ENCODE measurements at places on chromosomes 11 and 22.

DNA sequence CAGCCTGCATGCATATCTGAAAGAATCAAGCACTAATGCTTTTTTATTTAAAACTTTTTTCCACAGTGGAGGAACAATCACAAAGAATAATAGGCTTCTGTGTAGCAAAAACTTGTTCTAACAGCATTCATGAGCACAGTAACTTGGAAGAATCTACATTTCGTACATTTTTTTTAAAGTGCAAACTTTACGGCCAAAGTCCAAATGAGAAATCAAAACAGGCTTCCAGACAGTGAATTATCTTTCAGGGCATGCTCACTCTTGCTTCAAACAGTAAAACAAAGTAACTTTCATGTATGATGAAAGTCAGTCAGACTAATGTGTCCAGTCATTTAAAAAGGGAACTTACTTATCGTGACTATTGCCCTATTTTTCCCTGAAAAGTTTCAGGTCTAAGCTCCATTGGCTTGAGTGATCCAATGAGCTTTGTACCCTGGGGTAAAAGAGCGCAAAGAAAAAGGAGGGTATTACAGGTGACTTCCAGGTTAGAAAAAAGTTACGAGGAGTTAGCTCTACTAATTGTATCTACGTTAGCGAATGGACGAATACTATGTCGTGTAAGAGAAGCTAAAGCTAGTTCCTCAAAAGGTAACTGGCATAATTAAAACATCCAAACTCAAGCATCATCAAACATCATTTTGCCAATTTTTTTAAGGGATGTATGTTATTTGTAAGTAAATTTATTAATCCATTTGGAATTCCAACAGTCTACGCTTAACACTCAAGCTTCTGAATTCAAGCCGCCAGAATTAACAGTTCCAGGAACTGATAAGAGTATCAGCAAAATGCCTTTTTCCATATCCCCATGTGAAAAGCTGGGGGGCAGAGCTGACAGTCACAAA is 1.7 kb downstream of the PICALM start:
- no peak for DNase-seq

DNA sequence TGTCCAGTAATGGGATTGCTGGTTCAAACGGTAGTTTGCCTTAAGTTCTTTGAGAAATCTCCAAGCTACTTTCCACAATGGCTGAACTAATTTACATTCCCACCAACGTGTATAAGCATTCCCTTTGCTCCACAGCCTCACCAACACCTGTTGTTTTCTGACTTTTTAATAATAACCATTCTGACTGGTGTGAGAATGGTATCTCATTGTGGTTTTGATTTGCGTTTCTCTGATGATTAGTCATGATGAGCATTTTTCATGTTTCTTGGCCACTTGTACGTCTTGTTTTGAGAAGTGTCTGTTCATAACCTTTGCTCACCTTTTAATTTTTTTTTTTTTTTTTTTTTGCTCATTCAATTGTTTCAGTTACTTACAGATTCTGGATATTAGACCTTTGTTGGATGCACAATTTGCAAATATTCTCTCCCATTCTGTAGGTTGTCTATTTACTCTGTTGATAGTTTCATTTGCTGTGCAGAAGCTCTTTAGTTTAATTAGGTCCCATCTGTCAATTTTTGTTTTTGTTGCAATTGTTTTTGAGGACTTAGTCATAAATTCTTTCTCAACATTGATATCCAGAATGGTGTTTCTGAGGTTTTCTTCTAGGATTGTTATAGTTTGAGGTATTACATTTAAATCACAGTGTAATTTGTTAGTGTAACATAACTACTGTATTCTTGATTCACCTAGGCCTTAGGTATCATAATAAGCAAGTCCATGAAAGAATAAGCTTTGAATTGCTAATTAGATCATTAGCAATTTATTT is 33.0 kb downstream of the CCDC34 start:
- DNase-seq, result no peak

DNA sequence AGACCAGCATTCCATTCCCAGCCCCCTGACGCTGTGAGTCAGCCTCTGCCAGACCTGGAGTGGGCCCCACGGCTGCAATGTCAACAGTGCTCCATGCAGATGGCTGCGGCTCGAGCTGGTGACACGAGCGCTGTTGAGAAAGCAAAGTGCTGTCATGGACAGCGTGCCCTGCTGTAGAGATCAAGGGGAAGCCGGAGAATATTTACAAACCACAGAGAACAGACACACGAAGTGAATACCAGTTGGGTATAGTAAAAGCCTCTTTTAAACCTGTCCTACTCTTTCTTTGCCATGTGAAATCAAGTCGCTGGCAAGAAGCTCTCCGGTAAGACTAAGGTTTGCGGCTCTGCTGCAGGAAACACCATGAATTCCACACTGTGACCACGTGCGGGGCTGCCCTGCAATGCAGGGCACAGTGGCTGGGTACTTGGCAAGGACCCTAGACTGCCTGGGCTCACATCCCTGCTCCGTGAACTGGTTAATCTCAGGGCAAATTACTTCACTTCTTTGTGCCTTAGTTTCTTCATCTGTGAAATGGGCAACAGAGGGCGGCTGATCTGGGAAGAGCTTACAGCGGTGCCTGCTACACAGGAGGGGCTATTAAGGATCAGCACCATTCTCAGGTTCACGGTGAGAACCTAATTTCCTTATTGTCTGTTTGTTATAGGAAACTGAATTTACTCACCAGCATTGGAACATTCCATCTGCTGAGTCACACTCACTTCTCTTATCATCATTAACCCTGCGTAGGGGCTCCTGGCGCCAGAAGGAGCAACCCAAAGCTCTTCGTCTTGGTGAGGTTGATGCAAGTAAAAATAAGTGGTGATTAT is 27.8 kb upstream of the ELFN2 start:
- DNase-seq, result no peak

DNA sequence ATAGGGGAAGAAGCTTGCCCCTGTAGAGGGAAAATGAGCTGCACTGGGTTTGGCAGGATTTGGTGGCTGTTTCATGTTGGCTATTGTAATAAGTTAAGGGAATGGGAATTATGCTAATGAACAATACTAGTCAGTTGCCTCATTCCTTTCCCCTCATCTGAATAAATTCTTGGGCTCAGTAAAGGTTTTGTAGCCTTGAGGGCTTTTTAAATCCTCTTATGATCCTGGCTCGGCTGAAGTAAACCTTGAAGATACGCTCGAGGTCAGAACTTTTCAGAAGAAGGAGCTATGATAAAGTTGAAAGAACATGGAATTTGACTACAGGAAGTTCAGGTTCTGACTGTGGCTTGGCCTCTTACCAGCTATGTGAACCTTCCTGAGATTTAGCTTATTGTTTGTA is 448.7 kb downstream of the RAB38 start:
- no peak for DNase-seq

GRCh38 chr11:67283481-67283963 is 5.6 kb upstream of the ANKRD13D start:
- no peak for DNase-seq

DNA sequence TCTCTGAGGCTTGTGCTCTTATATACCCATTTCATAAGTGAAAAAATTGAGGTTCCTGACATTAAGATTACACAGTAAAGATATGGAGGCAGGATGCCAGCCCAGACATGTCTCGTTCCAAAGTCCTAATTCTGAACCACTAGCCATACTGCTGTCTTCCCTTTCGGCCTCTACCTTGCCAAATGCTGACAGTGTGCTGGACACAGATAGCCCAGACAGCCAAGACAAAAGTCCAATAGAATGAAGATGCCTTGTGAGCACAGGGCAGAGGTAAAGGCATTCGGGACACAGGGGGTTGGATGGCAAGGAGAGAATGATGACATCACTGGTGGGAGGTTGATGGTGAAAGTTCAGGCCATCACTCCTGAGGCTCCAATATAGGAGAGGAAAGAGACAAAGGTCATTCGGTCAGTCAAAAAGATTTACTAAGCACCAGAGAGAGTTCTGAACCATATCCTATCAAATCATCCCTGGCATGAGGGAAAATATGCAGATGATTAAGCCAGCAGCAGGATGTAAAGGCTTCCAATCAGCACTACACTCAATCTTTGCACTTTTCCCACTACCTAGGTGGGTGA is 174.0 kb upstream of the MTMR2 start:
- no peak for DNase-seq

DNA sequence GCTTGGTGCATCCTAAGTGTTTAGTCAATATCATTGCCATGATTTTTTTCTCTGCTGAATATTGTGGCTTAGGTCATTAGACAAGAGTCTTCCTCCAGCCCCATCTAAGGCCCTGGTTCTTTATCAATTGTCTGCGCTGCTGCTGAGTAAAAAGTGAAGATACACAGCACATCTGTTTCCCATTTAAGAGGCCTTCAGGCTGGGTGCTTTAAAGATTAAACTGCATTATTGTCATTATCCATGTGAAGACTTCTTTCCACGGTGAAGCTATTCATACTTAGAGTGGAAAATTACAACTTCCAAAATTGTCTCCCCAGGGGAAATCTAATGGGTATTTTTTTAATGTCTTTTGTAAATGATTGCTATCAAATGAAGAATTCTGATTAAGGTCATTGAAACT is 719.8 kb upstream of the LRRC4C start:
- DNase-seq, result no peak

DNA sequence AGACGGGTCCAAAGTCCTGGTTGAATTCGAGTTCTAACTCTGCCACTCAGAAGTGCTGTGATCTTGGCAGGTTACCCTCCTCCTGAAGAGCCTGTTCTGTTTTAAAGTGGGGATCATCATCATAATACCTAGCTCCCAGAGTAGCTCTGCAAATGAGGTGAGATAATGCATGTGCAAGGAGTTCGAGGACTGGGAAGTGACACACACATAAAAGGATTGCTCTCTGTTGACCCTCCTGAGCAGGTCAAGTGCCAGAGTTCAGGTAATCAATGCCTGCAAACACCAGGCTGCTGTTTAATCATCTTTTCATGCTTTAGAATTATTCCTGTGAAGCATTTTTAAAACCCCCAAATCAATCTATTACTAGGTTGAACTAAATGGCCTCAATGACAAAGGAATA is 19.9 kb downstream of the RCN1 start:
- DNase-seq, result no peak

DNA sequence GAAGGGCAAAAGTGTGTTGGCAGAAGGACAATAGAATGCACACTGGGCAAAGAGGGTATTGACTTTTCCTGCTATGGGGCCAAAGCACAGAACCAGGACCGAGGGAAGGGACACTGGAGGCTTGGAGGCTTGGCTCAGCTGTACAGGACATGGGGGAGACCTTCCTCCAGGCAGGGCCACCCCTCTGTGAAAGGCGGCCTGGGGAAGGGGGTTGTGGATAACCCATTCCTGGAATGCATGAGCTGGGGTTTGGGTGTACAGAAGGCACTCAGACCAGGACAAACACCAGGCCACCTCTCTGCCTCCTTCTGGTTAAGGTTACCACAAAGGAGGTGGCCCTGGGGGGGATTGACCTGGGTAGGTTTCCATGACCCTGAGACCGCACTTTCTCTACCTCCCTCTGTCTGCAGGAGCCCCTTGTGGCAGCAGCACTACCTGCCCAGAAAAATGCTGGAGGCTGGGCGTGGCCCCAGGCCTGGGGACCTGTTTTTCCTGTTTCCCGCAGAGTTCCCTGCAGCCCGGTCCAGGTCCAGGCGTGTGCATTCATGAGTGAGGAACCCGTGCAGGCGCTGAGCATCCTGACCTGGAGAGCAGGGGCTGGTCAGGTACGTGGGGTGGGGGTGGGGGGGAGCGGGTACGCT is 9.6 kb downstream of the P2RY2 start:
- no peak for DNase-seq

All from stimulated activated CD8-positive, alpha-beta memory T cell treated with anti-CD3 and anti-CD28 coated beads, Interleukin-4, amount 100 ng/mL, for 48 hours (primary cell).